PC-3 (cell line): ENCODE measurements at places on chromosomes 13 and 19.

DNA sequence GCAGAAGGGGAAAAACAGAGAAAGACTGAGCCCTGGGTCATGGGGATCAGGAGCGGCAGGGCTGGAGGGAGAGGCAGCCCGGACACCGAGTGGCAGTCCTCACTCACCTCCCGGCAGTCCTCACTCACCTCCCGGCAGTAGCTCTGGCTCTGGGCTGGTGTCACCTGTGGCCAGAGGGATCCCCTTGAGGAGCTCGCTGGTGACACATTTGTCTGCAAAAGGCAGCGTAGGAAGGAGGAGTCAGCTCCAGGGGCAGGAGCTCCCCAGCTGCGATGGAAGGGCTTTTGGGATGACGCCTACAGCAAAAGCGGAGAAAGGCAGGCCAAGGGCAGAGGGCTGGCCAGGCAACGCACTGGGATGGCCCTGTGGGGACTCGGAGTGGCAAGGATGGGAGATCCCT lies 739 bp downstream of the EIF3G start:
- DNase-seq, result peak; percentile 23

- no peak for DNase-seq
These were observed 18.5 kb upstream of the COLGALT1 start for GRCh38 chr19:17536955-17537354.

DNA sequence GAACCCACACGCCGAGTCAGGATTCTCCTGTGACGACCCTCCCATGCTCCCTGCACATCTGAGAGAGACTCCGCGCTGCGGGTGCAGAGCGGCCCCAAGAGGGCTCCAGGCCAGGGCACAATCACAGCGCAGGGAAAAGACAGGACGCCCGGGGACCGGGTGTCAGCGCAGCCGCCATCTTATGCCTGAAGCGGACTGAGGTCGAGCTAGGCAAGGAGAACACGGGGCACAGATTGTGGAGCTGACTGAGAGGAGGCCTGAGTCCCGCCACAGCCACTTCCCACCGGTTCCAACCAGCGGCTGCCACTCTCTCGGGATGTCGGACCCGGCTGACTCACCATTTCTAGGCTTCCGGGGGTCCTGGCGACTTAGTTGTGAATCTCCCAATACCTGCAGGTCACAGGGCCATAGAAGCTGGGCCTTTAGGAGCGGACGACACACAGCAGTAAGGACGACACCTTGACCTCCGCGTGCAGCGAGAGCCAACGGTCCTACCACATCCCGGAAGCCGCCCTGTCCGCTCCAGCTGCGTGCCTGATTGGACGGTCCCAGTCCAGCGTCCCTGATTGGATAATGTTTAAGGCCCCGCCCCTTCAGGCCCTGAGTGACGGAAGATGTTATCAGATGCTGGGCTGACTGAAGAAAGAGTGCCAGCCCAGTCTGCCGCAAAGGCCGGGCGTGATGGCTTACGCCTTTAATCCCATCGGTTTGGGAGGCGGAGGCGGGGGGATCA lies at the start of gene ZNF728:
Gene ZNF728 (minus strand): TSS at position 487 of the 733 bp plus-strand sequence. CDS start 146 bp downstream, at position 341.
- DNase-seq, result no peak

GRCh38 chr19:42281827-42282762 lies 13.0 kb downstream of the CIC start:
- DNase-seq, result no peak

GRCh38 chr19:20103091-20103740 lies 25.4 kb downstream of the ZNF90 start:
- no peak for DNase-seq

DNA sequence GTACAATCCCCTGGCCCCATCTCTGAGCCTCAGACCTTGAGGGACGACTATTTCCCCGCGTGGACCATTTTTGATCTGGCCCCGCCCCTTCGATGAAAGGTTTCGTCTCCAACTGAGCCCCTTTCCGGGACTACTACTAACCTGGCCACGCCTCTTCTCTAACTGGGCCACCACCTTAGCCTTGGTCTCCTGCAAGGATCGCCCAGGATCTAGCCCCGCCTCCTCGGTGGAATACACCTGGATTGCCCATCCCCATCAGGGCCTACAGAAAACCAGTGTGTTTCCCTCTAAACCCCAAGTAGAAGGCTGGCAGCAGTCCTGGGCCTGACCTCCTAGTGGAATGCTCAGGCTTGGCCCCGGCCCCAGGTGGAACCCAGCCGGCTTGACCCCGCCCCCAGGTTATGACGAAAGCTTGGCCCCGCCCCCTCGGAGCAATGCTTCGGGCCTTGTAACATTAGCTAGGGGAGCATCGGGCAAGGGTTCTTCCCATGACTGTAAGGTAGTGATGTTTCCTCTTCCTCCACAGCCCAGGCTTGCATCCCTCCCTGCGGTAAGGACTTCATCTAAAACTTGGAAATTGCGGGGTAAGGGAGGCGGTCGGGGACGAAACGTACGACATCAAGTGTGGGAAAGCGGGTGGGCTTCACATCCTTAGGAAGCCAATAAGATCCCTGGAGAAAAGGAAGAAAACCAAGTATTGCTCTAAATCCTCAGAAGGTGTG lies 9.1 kb downstream of the SPACA6 start:
- DNase-seq, result peak; percentile 54

DNA sequence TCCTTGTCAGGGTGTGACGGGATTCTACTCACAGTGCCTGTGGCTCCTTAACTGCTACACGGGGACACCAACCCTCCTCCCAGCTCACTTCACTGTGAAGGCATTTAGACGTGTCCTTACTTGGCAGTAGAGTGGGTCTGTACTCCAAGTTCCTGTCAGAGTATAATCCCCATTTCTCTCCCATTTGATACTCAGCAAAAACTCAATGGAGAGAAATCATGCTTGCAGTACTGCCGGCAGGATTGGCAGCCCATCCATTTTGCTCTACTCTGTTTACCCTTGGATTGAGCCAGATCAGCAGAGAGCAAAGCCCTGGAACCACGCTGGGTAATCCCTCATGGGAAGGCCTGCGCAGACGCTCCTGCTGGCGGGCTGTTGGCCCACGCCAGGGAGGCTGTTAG lies 28.9 kb downstream of the ARL11 start:
- DNase-seq, result no peak

- DNase-seq, result no peak
These were observed 59.2 kb upstream of the KLF12 start for GRCh38 chr13:74193391-74193790.

DNA sequence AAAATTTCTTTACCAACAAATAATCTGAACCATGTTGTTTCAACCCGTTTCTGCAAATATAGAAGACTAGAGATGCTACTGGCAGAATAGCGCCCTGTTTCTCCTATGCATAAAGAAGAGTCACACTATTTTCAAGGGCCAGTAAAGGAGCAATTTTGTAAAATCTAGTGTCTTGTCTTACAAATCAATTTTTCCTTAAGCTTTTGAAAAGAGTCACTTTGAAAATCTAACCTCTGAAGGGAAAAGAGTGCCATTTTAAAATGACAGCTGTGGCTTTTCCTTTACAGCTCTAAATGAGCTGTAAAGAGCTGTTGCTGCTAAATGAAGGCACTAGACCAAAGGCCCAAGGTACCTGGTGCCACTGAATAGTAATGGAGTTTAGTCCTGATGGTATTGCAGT lies 16.9 kb upstream of the GTF2F2 start:
- no peak for DNase-seq
